ENCODE measurements at places on chromosomes 7 and 10.

- DNase-seq, result no peak
These were observed 178.0 kb downstream of the MDFIC start for GRCh38 chr7:115099906-115100305.

DNA sequence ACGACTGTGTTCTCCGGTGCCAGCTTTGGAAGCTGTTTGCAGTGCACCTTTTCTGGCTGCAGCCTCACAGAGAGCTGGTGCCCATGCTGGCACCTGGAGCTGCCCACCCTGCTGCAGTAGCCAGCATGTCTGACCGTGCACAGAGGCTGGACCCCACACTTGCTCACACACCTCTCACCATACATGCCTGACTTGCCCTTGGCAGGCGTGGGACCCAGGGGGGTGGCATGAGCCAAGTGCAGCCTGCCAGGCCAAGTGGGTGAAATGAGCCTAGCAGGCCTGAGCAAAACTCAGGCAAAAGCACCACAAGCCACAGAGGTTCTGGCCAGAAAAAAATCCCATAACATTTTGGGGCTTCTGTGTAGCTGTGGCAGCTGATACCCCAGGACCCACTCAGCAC lies 258.8 kb downstream of the XPNPEP1 start:
- DNase-seq, result no peak

DNA sequence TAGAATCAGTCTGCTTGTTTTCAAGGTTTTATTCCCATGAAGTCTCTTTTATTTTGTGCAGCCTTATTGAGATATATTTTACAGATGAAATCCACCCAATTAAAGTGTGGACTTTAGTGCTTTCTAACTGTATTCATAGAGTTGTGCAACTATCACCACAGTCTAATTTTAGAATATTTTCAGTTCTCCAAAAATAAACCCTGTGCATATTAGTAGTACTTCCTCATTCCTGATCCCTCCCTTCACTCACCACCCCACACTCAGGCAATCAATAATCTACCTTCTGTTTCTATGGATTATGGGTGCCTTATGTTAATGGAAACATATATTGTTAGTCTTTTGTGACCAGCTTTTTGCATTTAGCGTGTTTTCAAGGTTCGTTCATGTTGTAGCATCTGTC lies 185.7 kb upstream of the TMEM72 start:
- DNase-seq, result no peak

GRCh38 chr10:112535531-112535951 lies 88.5 kb downstream of the VTI1A start:
- no peak for DNase-seq

DNA sequence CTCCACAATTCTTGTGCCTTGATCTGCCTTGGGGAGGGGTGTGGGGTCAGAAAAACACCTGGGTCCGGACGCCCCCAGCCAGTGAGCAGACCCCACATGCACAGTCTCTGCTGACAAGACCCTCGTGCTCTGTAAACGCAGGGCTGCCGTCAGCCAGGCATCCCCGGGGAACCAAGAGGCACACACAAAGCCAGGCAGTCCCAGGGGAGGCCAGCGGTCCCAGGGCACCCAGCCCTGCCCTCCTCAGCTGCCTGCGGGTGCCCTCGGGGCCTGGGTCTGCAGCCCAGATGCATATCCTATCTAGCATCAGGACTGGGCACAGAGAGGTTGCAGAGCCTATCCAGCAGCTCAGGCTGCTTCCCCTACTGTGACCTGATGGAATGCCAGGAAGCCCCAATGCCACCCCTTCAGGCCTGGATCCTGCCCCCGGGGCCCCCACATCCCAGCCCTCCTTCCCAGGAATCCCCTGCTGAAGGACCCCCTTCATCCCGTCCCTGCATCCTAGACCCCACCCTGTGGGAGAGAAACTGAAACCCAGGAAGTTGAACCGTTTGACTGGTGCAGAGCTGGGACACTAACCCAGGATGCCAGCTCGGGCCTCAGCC lies 92.4 kb downstream of the MICALL2 start:
- no peak for DNase-seq

DNA sequence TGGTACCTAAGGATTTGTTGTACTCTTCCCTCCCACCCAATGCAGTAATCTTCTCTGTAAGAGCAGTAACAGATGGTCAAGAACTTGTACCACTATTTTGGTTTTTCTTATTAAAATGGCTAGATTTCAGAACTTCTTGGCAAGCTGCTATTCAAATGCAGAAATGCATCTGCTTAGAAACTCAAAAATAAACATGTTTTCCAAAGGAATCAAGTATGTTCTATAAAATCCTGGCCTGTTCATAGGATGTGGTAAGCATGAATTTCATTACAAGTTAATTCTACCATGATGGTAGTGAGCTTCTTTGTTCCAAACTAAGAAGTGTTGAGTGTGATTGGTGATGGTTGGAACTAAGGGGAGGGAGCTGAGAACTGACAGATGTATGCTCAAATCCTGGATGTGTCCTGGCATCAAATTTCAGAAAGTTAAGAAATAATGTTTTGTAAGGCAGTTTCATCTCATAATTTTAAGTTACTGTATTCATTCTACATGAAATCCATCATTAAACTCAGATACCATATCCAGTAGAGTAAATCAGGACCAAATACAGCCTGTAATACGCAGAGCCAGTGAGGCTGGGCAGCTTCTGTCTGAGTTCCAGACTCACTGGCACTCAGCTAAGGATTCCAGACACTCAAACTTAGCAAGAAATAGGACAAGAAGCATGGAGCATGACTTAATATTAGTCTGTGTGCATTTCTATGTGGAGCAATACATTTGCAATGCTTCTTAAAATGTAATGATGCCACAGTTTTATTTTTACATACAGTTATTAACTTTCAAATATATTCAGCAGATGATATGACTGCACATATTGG lies 119.6 kb downstream of the TES start:
- no peak for DNase-seq

- no peak for DNase-seq
These were observed 164.6 kb downstream of the SKAP2 start for GRCh38 chr7:26699766-26700165.

DNA sequence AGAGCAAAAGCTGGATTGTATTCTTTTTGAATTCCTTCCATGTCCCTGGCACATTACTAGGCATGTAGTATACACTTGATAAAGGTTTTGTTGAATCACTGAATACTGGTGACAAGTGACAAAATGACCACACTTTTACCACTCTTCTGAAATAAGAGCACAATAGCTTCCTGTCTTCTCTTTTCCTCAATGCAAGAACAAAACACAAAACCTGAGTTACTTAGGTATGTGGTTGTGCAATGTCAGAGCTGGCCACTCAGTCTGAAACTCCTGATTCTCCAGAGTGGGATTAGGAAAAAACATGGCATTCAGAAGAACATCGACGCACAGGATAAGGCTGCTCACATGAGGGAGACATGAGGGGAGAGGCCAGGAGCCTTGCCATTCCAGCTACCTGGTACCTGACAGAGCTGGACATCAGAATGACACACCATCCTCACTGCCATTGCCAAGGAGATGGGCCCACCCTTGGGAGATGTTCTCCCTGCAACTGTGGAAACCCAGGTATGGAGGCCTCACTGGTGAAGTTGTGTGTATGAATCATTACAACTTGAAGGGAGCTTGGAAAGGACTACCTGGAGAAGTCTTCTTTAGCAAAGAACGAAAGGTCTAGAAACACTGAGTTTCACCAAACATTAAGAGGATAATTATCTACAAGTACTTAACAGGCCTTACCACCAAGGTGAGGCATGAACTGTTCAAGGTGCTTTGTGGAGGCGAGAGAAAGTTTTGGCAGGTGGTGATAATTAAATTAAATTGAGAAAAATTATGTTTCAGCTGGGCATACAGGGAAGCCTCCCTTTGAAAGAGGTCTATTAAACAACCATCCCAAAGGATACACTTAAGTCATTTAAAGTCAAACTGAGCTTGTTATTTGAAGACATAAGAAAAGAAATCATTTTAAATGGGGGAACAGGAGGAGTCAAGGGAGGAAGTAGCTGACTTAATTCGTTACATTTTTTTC lies 246.5 kb upstream of the AOAH start:
- peak; percentile 4 for DNase-seq

DNA sequence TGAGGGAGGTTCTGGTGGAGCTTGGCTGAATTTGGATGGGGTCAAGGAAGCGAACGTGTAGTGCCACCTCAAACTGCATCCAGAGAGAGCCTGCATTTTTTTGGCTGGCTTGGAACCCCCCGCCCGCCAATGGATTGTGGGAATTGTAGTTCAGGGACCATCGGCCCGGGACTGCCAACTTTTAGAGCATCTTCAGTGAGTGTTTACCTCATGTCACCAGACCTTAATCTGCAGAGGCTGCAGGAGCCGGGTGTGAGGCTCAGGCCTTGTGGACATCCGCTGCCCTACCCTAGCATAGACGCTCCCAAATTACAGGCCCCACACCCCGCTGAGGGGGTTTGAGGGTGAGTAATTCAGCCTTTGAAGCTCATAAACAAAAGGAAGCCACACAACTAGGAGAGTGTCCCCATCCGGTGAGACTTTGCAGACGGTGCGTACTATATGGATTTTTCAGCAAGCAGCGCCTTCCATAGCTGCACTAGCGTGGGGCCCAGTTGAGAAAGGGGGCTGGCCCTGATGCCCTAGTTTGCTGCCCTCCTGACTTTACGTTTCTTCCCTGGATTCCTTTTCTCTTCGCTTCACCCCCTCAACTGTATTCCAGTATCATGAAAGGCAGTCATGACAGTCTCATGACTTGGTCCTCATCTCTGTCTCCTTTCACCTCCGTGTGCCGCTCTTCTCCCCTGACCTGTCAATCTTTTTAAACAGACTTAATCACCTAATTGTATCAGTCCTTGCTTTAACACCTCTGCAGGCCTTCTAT lies 717 bp downstream of the CNPY4 start:
- peak; percentile 79 for DNase-seq

- DNase-seq, result no peak
These were observed 161.1 kb downstream of the BMPER start for GRCh38 chr7:34066411-34066810.

DNA sequence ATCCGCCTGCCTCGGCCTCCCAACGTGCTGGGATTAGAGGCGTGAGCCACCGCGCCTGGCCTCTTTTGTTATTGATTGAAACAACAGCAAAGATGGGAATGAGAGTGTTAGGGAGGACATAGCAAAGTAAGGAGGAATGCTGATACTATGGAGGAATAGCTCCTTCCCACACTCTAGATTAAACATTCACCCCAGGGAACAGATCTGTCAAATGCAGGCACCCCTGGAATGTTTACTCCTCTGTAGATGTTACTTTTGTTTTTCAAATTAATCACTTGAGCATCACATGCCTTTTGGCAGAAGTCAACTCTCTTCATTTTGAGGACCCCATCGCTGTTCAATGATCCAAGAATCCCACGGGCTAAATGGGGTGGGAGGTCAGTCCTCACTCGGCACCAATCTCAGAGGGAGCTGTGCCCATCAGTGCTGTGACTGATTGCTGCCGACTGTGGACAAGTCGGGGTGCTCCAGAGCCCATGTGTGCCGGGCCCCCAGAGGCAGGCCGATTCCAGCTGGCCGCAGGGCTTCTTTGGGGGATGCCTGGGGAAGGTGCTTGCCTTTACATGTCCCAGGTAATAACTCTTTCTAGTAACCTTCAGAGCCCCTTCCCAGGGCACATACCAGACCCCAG lies 10.2 kb upstream of the COBL start:
- no peak for DNase-seq

DNA sequence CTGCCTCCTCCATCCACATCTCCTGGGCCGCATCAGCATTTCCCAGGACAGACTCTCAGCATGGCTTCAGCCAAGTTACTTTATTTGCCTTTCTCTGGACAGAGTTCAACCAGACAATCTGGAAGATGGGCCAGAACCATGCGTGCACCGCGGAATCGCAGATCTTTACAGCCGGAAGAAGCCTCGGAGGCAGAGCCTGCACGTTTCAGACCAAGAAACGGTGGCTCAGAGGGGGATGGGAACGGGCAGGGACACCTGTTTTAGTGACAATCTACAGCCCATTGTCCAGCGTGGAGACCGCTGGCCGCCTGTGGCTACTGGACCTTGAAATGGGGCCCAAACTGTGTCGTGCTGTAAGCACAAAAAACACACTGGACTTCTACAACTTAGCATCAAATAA lies 3.5 kb downstream of the VIPR2 start:
- DNase-seq, result no peak

DNA sequence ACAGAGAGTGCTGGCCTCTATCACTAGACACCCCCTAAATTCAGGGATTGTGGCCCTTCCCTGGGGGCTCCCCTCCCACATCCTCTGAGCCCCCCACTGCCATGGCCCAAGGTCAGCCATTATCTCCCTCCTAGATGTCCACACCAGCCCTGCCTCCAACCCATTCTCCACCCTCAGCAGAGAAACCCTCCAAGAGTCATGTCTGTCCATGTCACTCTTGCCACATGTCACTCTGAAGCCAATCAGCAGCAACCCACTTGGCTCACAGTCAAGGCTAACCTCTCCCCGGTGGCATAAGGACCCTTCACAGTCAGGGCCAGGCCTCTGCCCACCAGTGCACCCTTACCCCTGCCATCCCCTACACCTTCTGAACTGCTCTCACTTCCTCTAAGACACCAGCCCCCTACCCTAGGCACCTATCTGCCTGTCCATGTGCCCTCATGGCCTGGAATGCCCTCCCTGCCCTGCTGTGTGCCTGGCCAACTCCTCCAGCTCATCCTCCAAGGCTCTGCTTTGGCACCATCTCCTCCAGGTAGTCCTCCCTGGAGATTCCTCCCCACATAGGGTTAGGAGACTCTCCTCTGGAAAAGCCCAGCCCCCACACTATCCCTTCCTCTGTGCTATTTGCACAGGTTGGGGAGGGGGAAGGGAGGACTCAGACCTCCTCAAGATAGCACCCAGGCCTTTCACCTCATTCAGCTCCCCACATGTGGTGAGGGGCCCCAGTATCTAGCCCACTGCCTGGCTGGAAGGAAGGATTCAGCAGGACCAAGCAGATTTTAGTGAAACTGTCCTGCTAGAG lies 83.7 kb downstream of the GRID1 start:
- DNase-seq, result no peak

DNA sequence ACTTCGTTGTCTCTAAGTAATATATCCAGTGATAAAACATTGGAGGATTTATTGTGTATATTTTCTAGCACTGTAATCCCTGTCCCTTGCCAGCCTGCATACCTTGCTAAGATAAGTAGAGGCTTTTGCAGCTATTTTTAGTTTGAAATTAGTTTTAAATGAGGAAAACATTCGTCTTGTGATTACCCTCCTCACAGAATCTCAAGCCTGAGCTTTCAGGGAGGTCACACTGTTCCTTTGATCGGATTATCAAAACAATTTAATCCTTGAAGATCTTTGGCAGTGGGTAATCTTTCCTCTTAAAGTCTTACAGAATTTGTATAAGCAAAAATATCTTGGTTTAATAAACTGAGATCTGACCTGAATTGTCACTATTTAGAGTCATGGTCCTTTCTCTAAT lies 897.0 kb upstream of the CELF2 start:
- DNase-seq, result no peak
